ENCODE measurements at places on chromosomes 1 and 21.

DNA sequence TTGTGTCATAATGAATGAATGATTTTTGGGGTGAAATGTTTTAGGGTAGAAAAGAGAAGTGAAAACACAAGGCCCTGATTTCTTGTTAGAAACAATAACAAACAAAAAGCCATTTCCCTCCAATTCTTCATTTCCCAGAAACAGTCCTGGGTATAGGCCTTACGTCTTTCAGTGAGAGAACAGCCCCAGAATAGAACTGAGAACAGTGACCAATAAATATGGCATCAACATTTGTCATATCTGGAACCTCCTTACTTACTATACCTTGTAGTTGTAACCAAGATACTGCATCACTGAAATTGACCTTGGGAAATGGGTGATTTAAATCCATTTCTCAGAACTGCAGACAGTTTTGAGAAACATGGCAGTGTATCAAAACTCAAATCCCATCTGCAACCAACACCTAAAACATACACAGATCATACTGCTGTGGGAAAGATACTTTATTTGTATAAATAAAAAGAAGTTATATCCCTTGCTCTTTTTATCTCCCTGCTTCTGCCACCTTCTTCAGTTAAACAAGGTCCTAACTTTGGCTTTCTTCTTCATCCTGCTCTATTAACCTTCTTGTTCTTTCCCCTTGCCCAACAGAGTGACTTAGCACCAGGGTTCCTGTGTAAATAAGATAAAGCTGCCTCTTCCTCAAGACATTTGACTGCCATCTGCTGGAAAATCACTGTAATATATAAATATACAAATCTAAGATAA, 19.5 kb downstream of the XKR8 start:
- DNase-seq = no peak

- DNase-seq = no peak
Observed at GRCh38 chr1:244326757-244327156, 125.0 kb downstream of the ADSS2 start.

- no peak for DNase-seq
Observed at GRCh38 chr1:54352755-54353154, 53.4 kb downstream of the SSBP3 start.

DNA sequence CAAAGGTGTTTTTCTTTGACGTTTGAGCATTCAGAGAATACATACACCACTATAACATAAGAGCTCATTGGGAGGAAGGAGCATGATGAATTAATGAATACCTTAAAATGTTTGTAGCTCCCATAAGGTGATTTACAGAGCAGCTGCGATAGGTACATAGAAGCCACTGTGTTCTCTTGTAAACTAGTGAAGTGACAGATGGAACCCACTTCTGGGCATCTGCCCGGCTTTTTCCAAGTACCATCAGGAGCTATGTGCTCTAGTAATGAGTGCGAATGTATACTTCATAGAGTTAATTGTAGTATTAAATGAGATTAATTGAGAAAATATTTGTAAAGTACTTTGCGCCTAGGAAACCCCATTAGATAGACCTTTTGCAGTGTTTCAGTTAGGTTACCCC, 48.4 kb downstream of the HENMT1 start:
- no peak for DNase-seq

DNA sequence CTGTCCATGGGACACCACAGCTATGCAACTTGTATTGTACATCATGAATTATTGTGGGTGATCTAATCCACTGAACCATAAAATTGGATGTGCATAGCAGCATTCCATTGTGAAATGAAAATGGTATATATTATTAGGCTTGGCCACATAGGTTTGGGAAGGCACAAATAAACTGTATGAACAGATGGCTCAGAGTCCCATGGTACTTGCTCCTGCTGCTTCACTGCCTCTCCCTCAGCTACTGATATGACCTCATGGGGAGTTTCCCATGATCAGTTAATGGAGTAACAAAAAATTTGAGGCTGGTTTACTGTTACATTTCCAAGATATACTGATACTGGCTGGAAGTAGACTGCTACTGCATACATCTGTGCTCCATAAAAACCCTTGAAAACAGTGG, 152.7 kb upstream of the NEGR1 start:
- no peak for DNase-seq

DNA sequence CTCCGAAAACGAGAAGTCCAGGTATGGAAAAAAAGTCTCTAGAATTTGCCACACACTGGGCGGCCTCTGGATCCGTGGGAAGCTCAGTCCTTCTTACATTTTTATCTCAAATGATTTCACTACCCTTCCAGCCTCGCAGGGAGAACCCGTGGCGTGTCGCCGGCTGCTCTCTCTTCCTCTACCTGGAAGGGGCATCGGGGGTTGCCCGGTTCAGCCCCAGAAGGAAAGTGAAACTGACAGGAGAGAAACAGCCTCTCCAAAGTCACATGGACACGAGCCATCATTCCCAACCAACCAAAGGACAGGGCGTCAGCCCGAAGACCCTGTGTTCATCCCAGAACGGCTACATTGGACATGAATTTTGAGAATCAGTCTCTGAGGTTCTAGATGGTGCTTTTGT, 182.5 kb downstream of the ADSS2 start:
- no peak for DNase-seq

Data from type B pancreatic cell (in vitro differentiated cells).